ENCODE measurements at places on chromosomes 5 and 9.

GRCh38 chr5:65866837-65867521 lies 59.4 kb upstream of the ERBIN start:
- no peak for DNase-seq

- no peak for DNase-seq
Measured at GRCh38 chr9:20087481-20087880, 298.6 kb upstream of the SLC24A2 start.

- peak; percentile 17 for DNase-seq
Measured at GRCh38 chr5:59760785-59761348, 132.7 kb downstream of the PDE4D start.

DNA sequence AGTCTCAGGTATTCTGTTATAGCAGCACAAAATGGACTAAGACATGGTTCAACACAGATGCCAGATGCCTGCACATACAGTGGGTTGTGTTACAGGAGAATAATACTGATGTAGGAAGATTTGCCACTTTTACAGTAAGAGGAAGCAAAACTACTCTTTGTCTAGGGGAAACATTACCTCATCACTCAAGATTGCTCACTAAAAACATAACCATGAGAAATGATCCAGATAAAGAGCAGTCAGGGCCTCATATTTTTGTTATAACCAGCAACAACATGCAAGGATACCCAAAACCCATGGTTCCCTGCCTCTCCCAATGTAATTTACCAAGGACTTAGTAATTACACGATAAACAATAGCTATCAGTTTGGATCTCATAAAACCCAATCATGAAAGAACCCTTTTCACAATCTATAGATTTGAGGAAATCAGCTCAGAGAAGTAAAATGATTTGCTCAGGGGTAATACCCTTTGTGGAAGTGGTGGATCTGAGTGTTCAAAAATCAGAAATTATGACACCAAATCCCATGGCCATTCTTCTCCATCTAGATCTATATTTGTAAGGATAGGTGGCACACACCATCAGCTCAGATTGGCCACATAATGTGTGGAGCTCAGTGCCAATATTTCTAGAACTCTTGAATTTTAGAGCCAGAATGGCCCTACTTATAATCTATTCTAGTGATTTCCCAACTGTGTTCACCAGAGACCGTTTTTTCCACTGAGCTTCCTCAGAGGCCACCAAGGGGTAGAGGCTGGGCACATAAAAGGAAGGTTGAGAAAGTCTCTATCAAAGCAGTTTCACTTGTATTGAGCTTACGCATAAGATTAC lies 27.8 kb downstream of the DPYSL3 start:
- DNase-seq: no peak

- no peak for DNase-seq
Measured at GRCh38 chr5:132052520-132052919, 7.9 kb upstream of the IL3 start.

GRCh38 chr9:5767968-5768932 lies 64.7 kb downstream of the ERMP1 start:
- DNase-seq: peak; percentile 9

DNA sequence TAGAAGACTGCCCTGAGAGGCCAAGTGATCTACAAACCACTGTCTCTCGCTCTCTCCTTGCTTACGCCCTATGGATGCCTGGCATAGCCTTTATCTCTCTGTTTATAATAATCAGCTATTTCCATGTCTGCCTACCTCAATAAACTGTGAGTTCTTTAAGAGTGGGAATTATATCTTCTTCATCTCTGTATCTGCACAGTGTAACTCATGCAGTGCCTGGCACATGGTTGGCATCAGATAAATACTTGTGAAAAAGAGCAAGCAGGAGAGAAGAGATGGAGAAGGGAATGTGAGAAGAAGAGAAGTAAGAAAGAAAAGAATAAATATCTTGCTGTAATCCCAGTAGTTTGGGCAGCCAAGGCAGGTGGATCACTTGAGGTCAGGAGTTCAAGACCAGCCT lies 94.6 kb upstream of the TNPO1 start:
- no peak for DNase-seq

- no peak for DNase-seq
Measured at GRCh38 chr9:24766081-24766480, 220.4 kb upstream of the IZUMO3 start.

- DNase-seq: no peak
Measured at GRCh38 chr5:4661326-4661725, 478.8 kb upstream of the ADAMTS16 start.

DNA sequence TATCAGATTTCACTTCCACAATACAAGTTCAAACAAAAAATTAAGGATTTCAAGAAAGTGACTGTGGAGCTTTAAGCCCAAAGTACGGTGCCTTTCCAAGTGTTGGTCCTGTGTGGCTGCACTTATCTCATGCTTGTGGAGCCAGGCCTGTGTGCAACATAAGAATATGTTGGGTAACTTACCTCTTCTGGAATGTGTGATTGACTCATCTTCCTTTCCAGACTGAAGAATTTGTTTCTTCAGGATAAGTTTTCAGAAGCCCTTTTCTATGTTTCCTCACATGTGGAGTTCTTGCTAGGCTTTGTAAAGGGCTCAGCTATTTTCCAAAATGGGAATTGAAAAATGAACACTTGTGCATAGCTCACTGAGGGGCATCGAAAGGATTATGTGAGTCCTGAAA lies 485.1 kb upstream of the PAPPA start:
- DNase-seq: no peak

GRCh38 chr5:153122403-153122802 lies 368.1 kb upstream of the GRIA1 start:
- DNase-seq: no peak

GRCh38 chr5:4205398-4205797 lies 609.8 kb downstream of the IRX1 start:
- DNase-seq: no peak

GRCh38 chr5:102049517-102049916 lies 246.6 kb downstream of the SLCO4C1 start:
- DNase-seq: no peak

DNA sequence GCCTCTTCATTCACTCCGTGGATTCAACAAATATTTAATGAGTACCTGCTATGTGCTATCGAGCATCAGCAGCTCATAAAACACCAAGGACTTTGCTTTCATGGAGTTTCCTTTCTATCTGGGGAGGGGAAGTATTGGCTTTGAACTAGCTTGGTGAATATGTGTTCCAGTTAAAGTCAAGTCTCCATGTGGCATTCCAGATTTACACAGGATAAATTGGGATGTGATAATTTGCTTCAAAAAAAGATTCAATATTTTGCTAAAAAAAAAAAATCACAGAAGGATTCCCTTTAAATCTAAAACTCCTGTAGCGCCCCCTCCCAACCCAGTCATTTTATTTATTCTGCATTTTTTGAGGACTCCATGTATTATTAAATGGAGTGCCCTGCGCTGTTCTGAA lies 346.3 kb upstream of the SLC30A5 start:
- no peak for DNase-seq

- no peak for DNase-seq
Measured at GRCh38 chr9:78213712-78214111, 22.2 kb upstream of the CEP78 start.

DNA sequence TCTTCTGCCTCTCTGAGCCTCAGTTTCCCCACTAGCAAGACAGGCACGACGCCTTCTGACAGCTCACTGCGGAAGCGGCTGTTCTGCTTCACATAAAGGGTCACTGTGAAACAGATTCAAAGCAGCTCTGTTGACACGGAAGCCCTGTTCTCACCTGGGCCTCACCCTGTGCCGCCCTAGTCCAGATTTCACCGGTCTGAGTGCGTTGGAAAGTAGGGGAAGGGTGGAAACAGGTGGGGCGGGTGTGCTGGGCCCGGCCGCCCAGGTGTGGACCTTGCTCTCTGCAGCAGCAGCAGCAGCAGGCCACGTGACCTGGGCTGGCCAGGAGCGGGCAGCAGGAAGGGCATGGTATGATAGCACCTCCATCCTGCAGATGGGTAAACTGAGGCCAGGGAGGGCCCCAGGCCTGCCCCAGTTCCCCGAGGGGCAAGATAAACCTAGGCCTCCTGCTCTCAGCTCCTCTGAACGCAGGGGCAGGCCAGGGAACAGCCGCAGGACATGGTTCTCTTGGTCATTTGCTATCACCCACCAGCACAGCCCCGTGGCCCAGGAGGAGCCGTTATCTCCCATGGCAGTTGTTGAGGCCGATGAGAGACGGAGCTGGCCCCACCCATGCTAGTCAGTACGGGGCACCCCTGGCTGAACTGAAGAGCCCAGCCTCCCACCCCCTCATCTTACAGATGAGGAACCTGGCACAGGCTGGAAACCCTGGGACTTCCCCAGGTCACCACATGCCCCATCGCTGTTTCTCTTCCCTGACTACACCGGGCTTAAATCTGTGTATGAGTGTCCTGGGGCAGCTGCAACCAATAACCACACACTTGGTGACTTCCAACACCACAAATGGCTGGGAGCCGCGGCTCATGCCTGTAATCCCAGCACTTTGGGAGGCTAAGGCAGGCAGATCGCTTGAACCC lies 12.1 kb downstream of the PTGES2 start:
- DNase-seq: peak; percentile 24

GRCh38 chr9:113179839-113180238 lies 29.0 kb downstream of the SLC31A2 start:
- DNase-seq: no peak

- DNase-seq: peak; percentile 40
Measured at GRCh38 chr9:33158843-33159776, 8.0 kb downstream of the B4GALT1 start.

DNA sequence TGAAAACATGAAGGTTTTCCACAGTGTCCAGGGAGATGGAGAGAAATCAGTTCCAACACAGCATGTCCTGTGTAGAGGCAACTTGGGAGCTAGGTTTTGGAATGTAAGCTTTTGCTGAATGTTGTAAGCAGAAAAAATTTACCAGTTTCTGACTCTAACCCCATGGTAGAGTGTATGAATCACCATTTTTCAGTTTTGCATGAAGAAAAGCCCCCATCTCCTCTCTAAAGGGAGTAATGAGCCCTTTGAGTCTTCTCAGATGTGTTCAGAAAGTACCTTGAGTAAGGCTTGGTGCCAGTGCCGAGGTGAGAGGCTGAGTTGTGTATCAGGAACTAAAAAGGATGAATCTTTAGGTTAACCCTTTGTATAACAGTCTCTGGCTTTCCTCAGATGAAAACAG lies 96.2 kb downstream of the ADRB2 start:
- no peak for DNase-seq

DNA sequence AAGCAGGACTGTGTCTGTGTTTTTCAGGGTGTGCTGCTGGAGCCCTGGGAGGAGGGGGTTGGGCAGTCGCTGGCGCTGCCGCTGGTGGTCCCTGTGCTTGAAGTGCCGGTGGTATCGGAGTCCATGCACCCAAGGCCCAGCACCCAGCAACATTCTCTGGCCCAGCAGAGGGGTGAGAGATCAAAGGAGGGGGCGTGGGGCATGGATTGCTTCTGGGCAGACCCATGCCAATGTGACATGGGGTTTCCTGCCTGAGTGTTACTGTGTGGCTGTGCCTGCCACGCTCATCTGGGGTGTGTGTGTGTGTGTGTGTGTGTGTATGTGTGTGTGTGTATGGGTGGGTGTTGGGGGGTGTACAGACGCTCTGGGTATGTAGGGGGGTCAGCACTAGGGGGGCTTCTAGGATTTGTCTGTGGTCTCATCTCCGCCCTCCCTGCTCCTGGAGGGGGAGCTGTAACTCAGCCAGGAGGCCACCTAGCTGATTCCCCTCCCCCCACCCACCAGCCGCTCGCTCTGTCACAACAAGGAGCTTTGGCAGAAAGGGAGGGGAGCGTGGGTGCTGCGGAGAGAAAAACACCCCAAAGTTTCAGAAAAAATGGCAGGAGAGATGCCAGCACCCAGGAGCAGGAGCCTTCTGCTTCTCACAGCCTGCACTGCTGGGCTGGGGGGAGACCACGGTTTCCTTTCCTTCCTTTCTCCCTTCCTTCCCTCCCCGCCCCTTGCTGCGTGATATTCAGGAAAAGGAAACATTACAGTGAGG lies 35.9 kb upstream of the HSPA9 start:
- DNase-seq: peak; percentile 4

GRCh38 chr5:147092044-147092443 lies 142.8 kb upstream of the STK32A start:
- no peak for DNase-seq

GRCh38 chr5:59259237-59259636 lies 634.3 kb downstream of the PDE4D start:
- no peak for DNase-seq

- DNase-seq: no peak
Measured at GRCh38 chr5:127985811-127986325, 97.7 kb upstream of the SLC12A2 start.

GRCh38 chr5:36202521-36202961 lies 39.2 kb downstream of the NADK2 start:
- no peak for DNase-seq

- no peak for DNase-seq
Measured at GRCh38 chr5:129930221-129930620, 26.0 kb downstream of the CHSY3 start.

DNA sequence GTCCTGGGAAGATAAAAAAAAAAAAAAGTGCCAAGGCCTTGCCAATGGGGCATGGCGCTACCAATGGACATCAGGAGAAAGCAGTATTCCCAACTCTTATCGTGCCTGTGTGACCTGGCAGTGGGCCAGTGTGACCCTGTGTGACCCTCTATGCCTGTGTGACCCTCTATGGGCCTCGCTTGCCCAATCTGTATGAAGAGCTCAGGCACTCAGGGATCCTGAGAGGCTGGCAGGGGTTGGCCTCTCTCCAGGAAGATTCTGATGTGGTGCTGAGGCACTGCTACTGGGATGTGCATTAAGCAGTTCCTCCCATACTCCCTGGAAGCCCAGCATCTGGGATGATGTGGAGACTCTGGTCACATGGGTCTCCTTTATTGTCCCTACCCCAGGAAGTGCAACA lies 179.2 kb downstream of the MACROH2A1 start:
- DNase-seq: no peak

DNA sequence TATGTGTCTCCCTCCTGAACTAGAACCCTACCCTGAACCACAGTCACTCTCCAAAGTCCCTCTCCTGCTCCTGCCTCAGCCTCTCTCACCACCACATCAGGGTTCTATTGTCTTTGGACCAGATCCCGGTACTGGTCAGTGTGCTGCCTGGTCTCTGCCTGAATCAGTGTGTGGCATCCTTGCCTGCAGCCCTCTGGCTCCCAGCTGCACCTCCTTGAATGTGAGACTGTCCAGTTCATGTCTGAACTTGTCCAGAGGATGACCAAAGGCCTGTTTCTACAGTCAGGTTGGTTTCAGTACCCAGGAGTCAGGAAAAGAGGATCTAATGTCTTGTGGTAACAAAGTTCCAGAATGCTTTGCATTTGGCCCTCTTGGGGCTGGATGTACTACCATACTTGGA lies 76.8 kb upstream of the RANBP3L start:
- DNase-seq: no peak

- DNase-seq: no peak
Measured at GRCh38 chr9:8437876-8438275, 638.3 kb upstream of the DMAC1 start.

DNA sequence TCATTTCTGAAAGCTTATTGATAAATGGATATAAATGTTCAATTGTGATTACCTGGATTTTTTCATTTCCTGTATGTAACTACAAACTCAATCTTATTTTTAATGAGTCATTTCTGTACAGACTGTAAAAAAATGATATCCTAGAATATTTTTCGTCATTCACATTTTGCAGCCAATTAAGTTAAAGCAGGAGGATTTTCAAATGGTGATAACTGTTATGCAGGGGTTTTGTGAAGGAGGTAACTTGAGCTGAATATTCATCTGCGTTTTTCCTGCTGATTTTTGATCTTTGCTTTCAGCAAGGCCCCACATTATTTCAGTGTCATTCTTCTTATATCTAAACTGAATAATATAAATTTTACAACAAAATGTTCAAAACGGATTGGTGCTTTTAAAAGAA lies 74.1 kb downstream of the SLF1 start:
- no peak for DNase-seq

All from activated naive CD8-positive, alpha-beta T cell treated with anti-CD3 and anti-CD28 coated beads for 36 hours (primary cell).